Chondrocyte (in vitro differentiated cells): ENCODE measurements at places on chromosomes 11 and 22.

- H3K36me3 ChIP-seq: no peaks in the 10 kb centered on the region
- peaks cover 6% of the 10 kb centered on the region for H3K4me1 ChIP-seq
- no peak overlapping the region for H3K27ac ChIP-seq
- DNase-seq: no peak
- H3K27me3 ChIP-seq: no peaks in the 10 kb centered on the region
- H3K4me3 ChIP-seq: no peak overlapping the region
Measured at GRCh38 chr11:102577182-102577581, 46.6 kb upstream of the MMP7 start.

DNA sequence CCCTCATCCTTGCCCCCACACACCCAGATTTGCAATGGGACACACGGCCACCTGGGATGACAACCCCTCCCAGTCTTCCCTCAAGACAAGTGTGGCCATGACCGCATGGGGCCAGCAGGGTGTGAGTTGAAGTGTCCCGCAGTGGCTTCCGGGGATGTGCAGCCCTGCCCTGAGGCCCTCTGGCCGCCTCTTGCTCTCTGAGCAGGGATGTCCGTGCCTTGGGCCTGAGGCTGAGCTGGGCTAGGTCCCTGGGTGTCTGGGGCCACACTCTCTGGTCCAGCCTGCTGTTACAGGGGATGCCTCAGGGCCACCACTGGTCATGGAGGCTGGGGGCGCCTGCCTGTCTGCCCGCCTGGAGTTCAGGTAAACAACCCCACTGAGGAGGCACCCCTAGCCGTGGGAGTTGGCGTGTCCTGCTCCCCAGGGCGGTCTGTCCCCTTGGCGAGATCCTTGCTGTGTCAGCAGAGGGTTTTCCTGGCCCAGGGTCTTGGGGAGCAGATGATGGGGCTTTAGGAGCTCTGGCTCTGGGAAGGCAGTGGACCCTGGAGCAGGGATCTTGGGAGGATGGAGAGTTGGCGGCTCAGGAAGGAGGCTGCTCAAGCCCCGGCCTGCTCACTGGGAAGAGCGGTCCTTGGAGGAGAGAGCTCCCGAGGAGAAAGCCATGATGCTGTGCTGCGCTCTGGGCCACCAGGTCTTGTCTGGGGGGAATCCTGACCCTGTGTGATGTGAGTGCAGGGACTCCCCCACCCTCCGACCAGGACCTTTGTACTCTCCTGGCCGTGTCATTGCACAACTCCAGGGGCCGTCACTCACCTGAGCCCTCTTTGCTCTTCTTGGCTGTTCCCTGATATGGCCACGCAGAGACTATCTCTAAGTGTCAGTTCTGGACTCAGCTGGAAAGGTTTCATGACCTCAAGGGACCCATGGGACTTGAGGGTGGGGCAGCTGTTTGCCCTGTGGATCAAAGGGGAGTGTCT lies 67.9 kb downstream of the KCNQ1 start:
- no peaks in the 10 kb centered on the region for H3K36me3 ChIP-seq
- no peak overlapping the region for H3K4me3 ChIP-seq
- no peak overlapping the region for H3K27ac ChIP-seq
- peak; percentile 77 for DNase-seq

- H3K27me3 ChIP-seq: no peaks in the 10 kb centered on the region
- H3K4me1 ChIP-seq: peaks cover 29% of the 10 kb centered on the region
- H3K36me3 ChIP-seq: peaks cover 5% of the 10 kb centered on the region
- H3K4me3 ChIP-seq: peak overlapping the region; percentile 91
- DNase-seq: peak; percentile 87
- H3K27ac ChIP-seq: peak overlapping the region; percentile 88
Measured at GRCh38 chr11:117179048-117179999, 781 bp downstream of the SIDT2 start.

DNA sequence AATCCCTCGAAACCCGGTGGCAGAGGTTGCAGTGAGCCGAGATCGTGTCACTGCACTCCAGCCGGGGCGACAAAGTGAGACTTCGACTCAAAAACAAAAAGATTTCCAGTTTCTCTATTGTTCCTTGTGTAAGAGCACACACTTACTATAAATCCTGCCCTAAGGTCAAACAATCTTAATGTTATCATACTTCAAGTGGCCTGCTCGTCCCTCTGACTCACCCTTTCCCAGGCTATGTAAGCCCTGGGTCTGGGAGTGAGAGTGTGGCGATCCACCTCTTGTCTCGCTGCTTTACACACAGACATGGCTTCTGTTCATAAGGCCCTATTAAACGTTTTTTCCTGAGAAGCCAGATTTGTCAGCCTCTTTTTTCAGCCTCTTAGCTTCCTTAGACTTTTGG lies 24.4 kb upstream of the A4GALT start:
- peaks cover 25% of the 10 kb centered on the region for H3K4me1 ChIP-seq
- H3K4me3 ChIP-seq: no peak overlapping the region
- peak overlapping the region; percentile 6 for H3K27ac ChIP-seq

GRCh38 chr11:123702139-123702538 lies 39.3 kb downstream of the ZNF202 start:
- no peak overlapping the region for H3K4me3 ChIP-seq
- H3K4me1 ChIP-seq: peaks cover 4% of the 10 kb centered on the region
- H3K27ac ChIP-seq: no peak overlapping the region
- no peaks in the 10 kb centered on the region for H3K36me3 ChIP-seq
- peaks cover 14% of the 10 kb centered on the region for H3K27me3 ChIP-seq
